Stomach (tissue), 19 donors: ENCODE measurements at places on chromosomes 1 and 21. TPM values are rescaled to one million over a fixed set of nuclear protein-coding genes. Genes with fewer than 3 reads are reported as not detected.

GRCh38 chr1:234602334-234603220 is 7.4 kb downstream of the IRF2BP2 start:
- no peak overlapping the region for H3K4me3 ChIP-seq
- DNase-seq = peak; percentile 94
- peaks cover 20% of the 10 kb centered on the region for H3K36me3 ChIP-seq

Gene SPATA45
- total RNA-seq = not detected

DNA sequence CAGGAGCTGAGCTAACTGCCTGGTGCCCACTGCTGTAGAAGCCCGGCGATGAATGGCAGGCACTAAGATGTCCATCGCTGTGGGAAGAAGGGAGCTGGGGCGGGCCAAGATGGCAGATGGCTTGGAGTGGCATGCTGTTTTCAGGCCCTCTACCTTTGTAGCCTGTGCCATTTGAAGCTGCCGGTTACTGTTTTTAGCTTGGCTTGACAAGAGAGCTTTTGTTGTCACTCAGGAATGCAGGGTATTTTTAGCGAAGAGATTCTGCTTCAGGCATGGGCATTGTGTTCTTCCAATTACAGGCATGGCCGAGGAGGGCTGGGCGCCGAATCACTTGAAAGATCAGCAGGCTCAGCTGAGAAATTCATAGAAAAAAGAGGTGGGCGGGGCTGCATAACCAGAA is 348.7 kb downstream of the RPS6KC1 start:
- H3K36me3 ChIP-seq = no peaks in the 10 kb centered on the region
- no peak for DNase-seq
- no peaks in the 10 kb centered on the region for H3K27me3 ChIP-seq
- no peak overlapping the region for H3K4me3 ChIP-seq

DNA sequence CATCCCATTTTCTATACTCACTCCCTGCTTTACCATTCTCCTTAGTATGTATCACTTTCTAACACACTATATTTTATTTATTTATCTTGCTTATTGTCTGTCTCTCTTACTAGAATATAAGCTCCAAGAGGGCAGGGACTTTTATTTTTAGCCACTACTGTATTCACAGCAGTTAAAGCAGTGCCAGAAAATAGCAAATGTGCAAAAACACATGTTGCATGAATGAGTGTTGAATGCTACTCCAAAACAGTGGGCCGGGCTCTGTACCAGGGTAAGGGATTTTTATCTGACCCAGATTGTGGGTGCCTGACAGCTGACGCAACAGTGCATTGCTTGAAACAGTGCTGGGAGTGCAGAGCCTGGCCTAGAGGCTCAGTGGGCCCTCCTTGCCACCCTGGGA is 24.7 kb downstream of the COL16A1 start:
- DNase-seq = no peak
- no peaks in the 10 kb centered on the region for H3K4me1 ChIP-seq
- no peak overlapping the region for H3K27ac ChIP-seq
- no peaks in the 10 kb centered on the region for H3K27me3 ChIP-seq

GRCh38 chr1:58545591-58546519 is 671 bp downstream of the OMA1 start:
- peak overlapping the region; percentile 100 for H3K27ac ChIP-seq
- H3K4me1 ChIP-seq = peaks cover 20% of the 10 kb centered on the region
- H3K36me3 ChIP-seq = no peaks in the 10 kb centered on the region
- DNase-seq = peak; percentile 94
- peak overlapping the region; percentile 75 for H3K4me3 ChIP-seq

Gene MOB3C
- total RNA-seq = 8.4 TPM

GRCh38 chr1:160745551-160745950 is 6.5 kb downstream of the SLAMF7 start:
- no peaks in the 10 kb centered on the region for H3K4me1 ChIP-seq
- H3K27me3 ChIP-seq = no peaks in the 10 kb centered on the region
- H3K27ac ChIP-seq = no peak overlapping the region

Gene AADACL3
- total RNA-seq = not detected

Gene NHLH2
- total RNA-seq = not detected

DNA sequence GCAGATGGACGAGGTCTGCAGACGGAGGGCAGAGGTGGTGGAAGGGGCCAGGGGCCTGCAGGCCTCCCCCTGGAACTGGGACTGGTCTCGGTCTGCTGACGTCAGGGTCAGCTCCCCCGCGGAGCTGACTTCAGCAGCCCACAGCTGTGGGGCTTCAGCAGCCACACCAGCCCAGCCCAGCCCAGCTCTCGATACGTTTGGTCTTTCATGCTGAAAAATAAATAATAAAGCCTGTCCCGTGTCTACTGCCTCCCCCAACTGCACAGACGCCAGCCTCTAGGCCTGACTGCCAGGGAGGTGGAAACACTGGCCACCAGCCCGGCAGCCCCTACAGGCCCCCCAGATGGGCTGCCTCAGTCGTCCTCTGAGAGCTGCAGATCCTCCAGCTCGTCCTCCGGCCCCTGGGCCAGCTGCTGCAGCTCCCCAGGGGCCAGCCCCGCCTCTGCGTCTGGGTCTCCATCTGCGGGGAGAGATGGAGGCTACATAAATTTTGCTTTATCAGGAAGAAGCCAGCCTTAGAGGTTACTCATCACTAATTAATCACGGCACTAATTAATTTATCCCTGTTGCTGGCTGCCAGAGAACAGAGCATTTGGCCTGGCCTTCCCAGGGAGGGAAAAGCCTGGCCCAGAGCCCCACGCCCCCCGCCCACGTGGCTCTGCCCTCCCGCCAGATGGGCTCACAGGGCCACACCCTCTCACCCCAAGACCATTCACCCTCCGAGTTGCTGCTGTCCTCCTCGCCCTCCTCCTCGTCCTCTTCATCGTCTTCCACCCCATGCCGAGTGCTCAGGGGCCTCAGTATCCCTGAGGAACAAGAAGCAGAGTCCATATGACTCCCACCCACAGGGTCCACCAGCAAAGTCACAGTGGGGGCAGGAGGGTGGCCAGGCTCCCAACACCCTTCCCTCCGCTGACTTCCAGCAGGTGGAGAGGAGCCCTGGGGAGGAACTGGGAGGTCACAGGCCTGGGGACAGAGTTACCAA is 14.4 kb downstream of the NOC2L start:
- no peak overlapping the region for H3K4me3 ChIP-seq
- H3K27ac ChIP-seq = peak overlapping the region; percentile 84
- H3K36me3 ChIP-seq = peaks cover 55% of the 10 kb centered on the region
- H3K27me3 ChIP-seq = peaks cover 36% of the 10 kb centered on the region
- peaks cover 57% of the 10 kb centered on the region for H3K4me1 ChIP-seq

- DNase-seq = no peak
- H3K4me3 ChIP-seq = no peak overlapping the region
- no peaks in the 10 kb centered on the region for H3K4me1 ChIP-seq
- no peaks in the 10 kb centered on the region for H3K36me3 ChIP-seq
Observed at GRCh38 chr1:239884796-239885195, 206.9 kb upstream of the FMN2 start.

DNA sequence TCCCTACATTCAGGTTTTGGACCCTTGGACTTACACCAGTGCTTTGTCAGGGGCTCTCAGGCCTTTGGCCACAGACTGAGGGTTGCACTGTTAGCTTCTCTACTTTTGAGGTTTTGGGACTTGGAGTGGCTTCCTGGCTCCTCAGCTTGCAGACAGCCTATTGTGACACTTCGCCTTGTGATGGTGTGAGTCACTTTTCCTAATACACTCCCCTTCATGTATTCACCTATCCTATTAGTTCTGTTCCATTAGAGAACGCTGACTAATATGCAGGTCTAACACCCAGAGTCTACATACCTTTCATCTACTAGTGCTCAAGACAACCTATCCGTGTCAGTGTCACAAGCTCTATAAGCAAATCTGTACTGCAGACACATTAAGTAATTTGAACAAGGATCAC is 605.3 kb downstream of the KCNT2 start:
- no peaks in the 10 kb centered on the region for H3K36me3 ChIP-seq
- no peak for DNase-seq
- H3K27ac ChIP-seq = no peak overlapping the region
- H3K4me1 ChIP-seq = no peaks in the 10 kb centered on the region
- H3K27me3 ChIP-seq = no peaks in the 10 kb centered on the region
- no peak overlapping the region for H3K4me3 ChIP-seq

Gene CRYBG2
- 8.0 TPM for total RNA-seq

Gene COG2
- total RNA-seq = 51.3 TPM

GRCh38 chr1:158992787-158993312 is 16.9 kb upstream of the IFI16 start:
- DNase-seq = no peak
- no peaks in the 10 kb centered on the region for H3K36me3 ChIP-seq
- no peak overlapping the region for H3K27ac ChIP-seq
- H3K27me3 ChIP-seq = no peaks in the 10 kb centered on the region
- no peaks in the 10 kb centered on the region for H3K4me1 ChIP-seq

- peaks cover 33% of the 10 kb centered on the region for H3K4me1 ChIP-seq
- DNase-seq = no peak
- H3K4me3 ChIP-seq = no peak overlapping the region
- H3K36me3 ChIP-seq = no peaks in the 10 kb centered on the region
- H3K27ac ChIP-seq = peak overlapping the region; percentile 41
- no peaks in the 10 kb centered on the region for H3K27me3 ChIP-seq
Observed at GRCh38 chr1:109782514-109782913, 18.8 kb upstream of the EPS8L3 start.

DNA sequence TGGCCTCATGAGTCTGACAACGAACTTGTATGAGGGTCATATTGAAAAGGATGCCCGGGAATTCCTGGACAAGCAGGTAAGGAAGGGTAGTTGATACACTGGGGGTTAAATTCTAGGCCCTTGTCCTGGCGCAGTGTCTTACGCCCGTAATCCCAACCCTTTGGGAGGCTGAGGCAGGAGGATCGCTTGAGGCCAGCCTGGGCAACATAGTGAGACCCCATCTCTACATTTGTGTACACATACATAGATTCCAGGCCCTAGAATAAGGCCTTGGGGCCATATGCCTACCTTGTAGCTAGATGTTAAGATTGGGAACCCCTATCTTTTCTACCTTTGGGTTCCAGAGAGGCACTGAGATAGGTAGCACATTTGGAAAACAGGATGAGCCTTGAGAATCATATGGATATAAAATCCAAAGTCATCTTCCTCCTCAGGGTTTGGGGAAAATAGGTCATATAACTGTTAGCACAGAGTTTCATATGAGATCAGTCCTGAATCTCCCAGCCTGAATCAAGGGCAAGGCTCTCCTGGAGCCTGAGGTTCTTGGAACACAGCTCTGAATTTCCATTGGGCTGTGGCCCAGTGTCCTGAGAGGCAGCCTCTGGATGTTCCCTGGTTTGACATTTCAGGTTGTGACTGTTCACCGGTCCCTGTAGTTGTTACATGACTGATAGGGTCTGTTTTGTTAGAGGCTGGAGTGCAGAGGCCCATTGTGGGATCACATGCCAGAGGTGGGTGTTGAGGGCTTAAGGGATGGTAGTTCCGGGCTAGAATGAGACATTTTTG is 104.4 kb downstream of the PIK3R3 start:
- H3K4me1 ChIP-seq = peaks cover 8% of the 10 kb centered on the region
- no peak overlapping the region for H3K4me3 ChIP-seq
- H3K36me3 ChIP-seq = peaks cover 62% of the 10 kb centered on the region
- H3K27me3 ChIP-seq = no peaks in the 10 kb centered on the region

- peak overlapping the region; percentile 91 for H3K4me3 ChIP-seq
- H3K27me3 ChIP-seq = no peaks in the 10 kb centered on the region
- H3K36me3 ChIP-seq = peaks cover 18% of the 10 kb centered on the region
- peak; percentile 79 for DNase-seq
- H3K27ac ChIP-seq = peak overlapping the region; percentile 98
Observed at GRCh38 chr1:110339407-110340206, 430 bp downstream of the RBM15 start.

- no peaks in the 10 kb centered on the region for H3K27me3 ChIP-seq
- peaks cover 13% of the 10 kb centered on the region for H3K36me3 ChIP-seq
- H3K4me1 ChIP-seq = peaks cover 34% of the 10 kb centered on the region
- DNase-seq = peak; percentile 43
Observed at GRCh38 chr1:206575165-206575893, 36.9 kb downstream of the EIF2D start.

Gene RXFP4
- total RNA-seq = not detected

DNA sequence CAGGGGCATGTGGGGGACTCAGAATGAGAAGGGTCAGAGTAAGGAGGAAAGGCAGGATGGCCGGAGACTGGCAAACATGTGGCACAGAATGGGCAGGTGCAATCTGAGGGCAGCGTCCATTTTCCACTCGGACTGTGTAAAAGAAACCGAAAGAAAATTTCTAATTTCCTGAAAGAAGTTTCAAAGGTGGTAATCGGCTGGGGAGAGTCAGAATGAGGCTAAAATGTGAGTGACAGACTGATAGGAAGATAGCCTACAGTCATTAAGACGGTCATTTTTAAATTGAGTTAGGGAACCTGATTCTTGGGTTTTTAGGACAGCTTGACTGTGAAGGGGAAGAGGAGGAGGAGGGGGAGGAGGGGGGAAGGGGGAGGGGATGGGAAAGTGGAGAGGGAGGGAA is 23.6 kb downstream of the COA6 start:
- H3K27me3 ChIP-seq = no peaks in the 10 kb centered on the region
- peaks cover 39% of the 10 kb centered on the region for H3K36me3 ChIP-seq
- H3K4me3 ChIP-seq = no peak overlapping the region
- H3K4me1 ChIP-seq = no peaks in the 10 kb centered on the region
- DNase-seq = no peak
- H3K27ac ChIP-seq = no peak overlapping the region

GRCh38 chr1:2914702-2915101 is 106.6 kb upstream of the ACTRT2 start:
- no peaks in the 10 kb centered on the region for H3K36me3 ChIP-seq
- H3K4me3 ChIP-seq = no peak overlapping the region
- no peaks in the 10 kb centered on the region for H3K4me1 ChIP-seq
- H3K27me3 ChIP-seq = no peaks in the 10 kb centered on the region
- DNase-seq = no peak
- H3K27ac ChIP-seq = no peak overlapping the region

Gene RPTN
- total RNA-seq = not detected

DNA sequence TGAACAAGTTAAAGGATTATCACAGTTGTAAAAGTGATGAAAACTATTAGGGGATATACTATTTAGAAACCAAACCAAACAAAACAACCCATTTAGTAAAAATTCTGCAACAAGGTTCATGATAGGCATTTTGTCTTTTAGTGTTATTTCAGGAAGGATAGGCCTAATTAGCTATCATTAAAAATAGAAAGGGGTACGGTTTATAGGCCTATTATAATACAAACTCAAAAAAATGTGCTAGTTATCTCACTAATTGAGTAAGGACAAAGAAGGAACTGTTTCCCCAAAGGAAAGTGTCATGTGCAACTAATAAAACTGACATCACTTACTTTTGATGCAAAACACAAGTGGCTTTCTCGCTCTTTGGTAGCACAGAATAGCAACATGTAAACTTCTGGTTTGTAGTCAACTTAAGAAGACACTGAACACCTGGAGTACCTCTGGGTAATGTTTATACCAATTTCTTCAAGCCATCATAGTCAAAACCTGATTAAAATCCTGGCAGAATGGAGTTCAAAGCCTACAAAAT is 28.5 kb downstream of the SLC16A1 start:
- H3K36me3 ChIP-seq = no peaks in the 10 kb centered on the region
- H3K27me3 ChIP-seq = no peaks in the 10 kb centered on the region
- H3K4me1 ChIP-seq = no peaks in the 10 kb centered on the region
- no peak overlapping the region for H3K4me3 ChIP-seq
- DNase-seq = no peak

GRCh38 chr1:116772648-116773045 is 18.4 kb downstream of the CD2 start:
- peaks cover under 1% of the 10 kb centered on the region for H3K4me1 ChIP-seq
- H3K27me3 ChIP-seq = no peaks in the 10 kb centered on the region
- no peak for DNase-seq
- no peak overlapping the region for H3K4me3 ChIP-seq

GRCh38 chr1:10057796-10058195 is 25.0 kb downstream of the UBE4B start:
- peaks cover 18% of the 10 kb centered on the region for H3K36me3 ChIP-seq
- H3K27me3 ChIP-seq = no peaks in the 10 kb centered on the region
- peaks cover 23% of the 10 kb centered on the region for H3K4me1 ChIP-seq
- H3K4me3 ChIP-seq = no peak overlapping the region

GRCh38 chr1:163770265-163770664 is 448.5 kb downstream of the NUF2 start:
- no peak for DNase-seq
- H3K4me3 ChIP-seq = no peak overlapping the region
- H3K27ac ChIP-seq = no peak overlapping the region
- H3K36me3 ChIP-seq = no peaks in the 10 kb centered on the region
- no peaks in the 10 kb centered on the region for H3K27me3 ChIP-seq

Gene TSPAN1
- total RNA-seq = 52.1 TPM
